Suppressor macrophage treated with lipopolysaccharide for 4 hours (primary cell): ENCODE measurements at places on chromosomes 2 and 18.

DNA sequence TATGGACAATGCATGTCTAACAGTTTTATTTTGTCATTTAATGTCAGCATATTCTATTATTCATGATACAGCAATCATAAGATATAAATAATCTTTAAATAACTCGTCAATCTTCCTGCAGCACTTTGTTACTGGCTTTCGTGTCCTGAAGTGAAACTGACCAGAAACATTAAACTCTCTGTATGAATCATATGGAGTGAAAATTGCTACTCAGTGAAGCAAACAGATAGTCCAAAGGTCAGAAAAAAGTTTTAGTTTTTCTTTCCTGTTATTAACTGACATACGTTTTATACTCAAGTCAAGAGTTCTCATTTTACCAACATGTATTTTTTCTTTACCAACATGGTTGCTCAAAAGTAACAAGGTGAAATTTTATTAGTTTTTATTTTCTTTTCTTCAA is 106.8 kb upstream of the GALNT5 start:
- no peak for DNase-seq

DNA sequence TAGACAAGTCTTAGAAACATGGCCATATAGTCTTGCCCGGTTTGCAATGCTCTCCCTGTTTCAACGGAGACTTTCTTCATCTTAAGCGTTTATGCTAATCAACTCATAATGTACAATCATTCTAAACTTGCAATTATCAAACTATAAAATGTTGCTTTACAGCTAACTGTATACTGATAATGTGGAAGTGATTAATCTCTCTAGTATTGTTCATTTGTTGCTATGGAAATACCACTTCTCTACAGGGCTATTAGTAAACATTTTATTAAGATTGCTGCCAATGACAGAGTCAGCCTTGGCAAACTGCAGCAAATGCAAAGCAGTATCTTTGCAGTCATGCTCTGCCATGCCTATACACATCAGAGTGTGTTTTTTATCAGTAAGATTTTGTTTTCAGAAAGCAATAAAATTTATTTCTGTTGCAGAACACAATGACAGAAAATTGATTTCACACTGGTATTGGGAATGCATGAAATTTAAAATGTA is 1201.8 kb upstream of the CDH2 start:
- DNase-seq = no peak

- DNase-seq = no peak
These were observed 94.4 kb downstream of the STK39 start for GRCh38 chr2:168152902-168153530.

DNA sequence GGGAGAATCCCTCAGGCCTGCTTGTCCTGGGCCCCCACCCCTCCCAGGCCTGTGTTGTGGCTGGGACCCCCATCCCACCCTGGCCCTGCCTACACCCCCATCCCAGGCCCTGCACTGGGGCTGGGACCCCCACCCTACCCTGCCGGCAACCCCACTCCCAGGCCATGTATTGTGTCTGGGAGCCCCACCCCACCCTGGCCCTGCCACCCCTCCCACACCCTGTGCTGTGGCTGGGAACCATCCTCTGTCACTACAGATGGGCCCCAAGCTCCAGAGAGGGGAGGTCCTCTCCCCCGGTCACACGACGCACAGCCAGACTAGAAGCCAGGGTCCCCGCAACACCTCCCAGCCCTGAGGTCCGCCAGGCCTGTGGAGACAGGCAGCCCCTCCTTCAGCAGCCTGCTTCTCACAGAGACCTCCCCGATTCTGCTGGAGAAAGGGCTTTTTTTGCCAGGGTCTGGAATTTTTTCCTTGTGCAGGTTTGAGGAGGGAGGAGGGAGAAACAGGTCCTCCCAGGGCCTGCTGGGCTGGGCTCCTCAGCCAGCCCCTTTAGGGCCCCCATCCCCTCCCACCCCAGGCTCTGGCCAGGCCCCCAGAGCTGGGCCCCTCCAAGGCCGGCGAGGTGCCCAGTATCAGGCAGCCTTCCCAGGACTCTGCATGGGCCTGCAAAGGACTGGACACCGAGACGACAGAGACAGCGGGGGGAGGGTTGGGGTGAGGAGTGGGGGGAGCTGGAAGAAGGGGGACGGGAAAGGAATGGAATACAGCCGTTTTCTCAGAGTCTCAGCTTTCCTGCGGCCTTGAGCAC is 28.0 kb downstream of the KIF1A start:
- DNase-seq = no peak
